Stimulated activated CD8-positive, alpha-beta memory T cell treated with anti-CD3 and anti-CD28 coated beads, Interleukin-12 subunit alpha, Interleukin-12 subunit beta, amount 100 ng/mL, for 4 hours (primary cell): ENCODE measurements at places on chromosomes 12 and 14.

DNA sequence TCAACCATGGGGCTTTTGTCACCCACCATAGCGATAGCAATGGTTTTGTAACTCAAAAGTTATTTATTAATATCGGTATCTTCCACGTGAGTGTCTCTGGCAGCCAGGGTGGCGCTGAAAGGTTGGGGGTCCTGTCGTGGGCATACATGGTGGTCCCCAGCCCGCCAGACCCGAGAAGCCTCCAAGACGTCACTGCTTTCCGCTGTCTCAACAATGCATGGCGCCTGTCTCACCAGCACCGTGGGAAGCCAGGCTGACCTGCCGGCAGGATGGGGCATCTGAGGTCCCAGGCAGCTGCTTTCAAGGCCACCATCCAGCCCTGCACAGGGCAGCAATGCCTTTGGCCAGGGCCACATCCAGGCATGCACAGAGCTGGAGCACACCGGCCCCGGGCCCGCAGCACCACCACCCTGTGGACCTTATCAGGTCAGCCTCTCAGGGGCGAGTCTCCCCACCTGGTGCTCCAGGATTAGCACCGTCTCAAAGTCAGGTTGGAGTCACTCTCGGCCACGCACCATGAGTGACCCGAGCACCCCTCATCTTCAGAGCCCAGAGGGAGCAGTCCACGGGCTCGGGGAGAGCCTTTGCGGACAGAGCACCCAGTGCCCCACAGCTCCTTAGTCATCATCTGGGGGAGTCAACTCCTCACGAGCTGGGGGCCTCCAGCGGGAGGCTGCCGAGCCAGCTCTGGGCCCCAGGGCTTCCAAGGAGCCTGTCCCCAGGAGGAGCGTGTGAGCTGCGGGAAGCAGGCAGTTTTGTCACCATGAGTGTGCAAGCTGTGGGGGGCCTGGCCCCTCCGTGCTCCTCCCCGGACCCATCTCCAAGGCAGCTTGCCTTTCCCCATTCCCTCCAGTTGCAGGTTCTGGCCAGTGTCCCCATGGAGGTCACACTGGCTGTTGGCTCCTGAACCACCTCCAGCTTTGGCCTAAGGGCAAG lies 14.6 kb upstream of the C14orf180 start:
- no peak for DNase-seq

GRCh38 chr12:62426089-62426488 lies 40.5 kb upstream of the MON2 start:
- DNase-seq = no peak

- no peak for DNase-seq
These were observed 197.8 kb downstream of the PTPRO start for GRCh38 chr12:15520083-15520482.

DNA sequence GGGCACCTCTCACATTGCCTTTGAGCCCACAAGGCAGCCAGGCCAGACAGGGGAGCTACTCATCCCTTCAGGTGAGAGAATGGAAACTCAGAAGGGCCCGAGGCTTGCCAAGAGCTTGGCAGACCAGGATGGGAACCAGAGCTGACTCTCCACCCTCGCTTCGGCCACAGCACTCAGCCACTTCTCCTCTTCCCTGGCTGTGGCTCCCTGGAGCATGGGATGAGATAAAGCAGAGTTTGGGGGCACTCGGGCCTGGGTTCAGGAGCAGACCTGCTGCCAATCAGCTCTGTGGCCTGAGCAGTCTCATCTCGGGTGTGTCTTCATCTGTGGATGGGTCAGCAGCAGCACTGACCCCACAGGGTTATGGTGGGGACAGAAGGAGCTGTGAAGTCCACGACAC lies 20.0 kb upstream of the CCDC85C start:
- no peak for DNase-seq

- no peak for DNase-seq
These were observed 131.1 kb downstream of the GCH1 start for GRCh38 chr14:54771411-54772027.

DNA sequence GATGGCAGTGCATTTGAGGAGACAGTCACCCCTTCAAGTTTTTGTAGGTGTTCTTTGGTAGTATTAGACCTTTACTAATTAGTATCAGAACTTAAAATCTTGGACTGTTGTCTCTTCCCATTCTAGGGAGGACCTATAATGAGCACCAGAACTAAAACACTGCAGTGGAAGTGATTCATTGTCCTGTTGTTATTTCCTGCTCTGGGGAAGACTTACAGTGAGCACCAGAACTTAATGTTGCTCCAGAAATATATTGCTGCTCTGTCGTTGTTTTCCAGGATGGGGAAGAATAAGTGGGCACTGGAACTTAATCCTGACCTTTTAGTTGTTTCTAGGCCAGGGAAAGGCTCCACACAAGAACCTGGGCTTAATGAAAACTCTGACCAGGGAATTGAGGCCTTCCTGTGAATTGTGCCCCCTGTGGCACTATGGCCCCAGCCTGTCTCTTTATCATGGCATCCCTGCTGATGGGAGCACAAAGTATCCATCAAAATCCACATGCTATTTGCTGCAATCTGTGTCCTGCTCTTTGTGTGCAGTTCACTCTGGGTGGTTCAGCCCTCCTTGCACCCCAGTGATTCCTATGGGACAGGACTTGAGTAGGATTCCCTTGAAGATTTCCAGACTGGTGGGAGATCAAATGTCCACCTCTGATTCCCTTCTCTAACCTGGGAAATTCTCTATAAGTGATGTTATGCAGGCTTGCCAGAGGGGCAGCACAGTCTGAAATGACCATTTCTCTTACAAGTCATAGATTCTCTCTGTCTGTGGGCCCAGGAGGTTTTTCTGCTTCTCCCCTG lies 175.8 kb downstream of the PAWR start:
- DNase-seq = no peak

DNA sequence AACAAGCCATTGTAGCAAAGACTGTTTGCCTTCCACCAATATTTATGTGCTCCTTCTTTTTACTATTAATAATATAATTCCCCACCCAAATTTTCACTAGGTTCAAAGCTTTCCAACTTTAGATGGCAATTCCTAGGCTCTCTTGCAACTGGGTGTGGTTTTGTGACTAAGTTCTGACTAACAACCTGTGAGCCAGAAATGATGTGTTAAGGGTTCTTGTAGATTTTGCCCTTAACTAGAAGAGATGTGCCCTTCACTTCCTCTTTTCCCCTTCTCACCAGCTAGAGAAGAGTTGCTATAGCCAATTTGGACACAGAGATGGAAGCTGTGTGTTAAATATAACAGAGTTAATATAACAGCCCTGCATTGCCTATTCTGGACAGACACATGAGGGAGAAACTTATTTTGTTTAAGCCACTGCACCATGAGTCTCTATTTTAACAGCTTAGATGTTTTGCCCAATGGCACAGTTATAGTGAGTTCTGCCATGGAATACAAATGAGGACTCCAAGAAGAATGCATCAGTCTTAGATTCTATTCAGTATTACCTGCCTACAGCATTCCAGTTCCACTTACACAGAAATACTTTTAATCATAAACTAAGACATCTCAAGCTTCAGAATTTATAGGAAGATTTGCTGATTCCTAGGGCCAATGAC lies 216.2 kb downstream of the DUSP6 start:
- no peak for DNase-seq

- DNase-seq = no peak
These were observed 167.1 kb downstream of the CRADD start for GRCh38 chr12:93844164-93844784.

- DNase-seq = no peak
These were observed 26.6 kb downstream of the FBXO34 start for GRCh38 chr14:55297611-55298499.

- no peak for DNase-seq
These were observed 960.3 kb downstream of the VRK1 start for GRCh38 chr14:97757491-97757890.

DNA sequence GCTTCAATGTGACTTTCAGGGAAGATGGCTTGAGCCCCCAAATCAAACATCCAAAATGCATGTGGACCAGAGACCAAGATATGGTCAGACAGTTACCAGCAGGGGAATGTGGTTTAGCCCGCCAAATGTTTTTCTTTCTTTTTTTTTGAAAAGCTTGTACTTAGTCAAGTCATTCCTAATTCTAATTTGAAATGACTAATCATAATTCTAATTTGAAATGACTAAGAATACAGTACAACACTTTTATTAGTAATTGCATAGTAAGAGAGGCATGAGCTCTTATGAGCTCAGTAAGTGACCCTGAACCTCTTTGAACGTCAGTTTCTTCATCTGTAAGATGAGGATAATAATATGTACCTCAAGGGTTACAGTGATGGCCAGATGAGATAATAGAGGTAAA lies 72.4 kb downstream of the HECTD4 start:
- no peak for DNase-seq

GRCh38 chr12:99605-100004 lies 33.0 kb downstream of the IQSEC3 start:
- no peak for DNase-seq

DNA sequence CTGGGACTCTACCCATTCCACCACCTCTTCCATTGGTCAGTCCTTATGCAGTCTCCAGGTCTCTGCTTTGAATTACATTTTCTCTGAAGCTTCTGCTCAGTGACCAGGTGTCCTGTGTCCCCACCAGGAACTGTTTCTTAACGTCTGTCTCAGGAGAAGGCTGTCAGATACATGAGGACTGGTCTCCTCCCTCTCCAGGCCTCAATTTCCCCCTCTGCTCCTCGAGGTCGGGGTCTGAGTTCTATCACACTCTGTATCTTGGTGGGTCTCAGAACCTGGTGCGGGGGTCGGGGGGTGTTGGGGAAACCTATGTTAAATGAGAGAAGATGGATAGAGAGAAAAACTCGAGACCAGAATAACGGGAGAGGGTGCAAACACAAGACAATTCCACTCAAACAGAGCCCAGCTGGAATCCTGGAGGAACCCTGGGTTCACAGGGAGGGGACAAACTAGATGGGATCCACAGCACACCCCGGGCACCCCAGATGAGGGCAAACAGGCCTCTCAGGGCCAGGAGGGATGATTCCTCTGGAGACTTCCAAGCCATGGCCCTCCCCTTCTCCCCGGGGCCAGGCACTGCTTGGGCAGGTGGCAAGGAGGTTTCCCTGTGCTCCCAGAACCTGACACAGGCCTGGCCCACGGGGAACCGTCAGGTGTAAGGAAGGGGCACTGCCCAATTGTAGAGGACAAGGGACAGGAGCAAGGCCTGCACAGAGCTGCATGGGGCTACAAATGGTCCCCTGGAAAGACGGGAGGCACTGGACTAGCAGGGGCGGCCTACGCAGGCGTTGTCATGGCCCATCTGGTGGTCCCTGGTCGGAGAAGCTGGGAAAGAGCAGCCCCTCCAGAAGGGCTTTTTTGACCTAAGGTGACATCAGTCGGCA lies 313.2 kb upstream of the DIO3 start:
- no peak for DNase-seq

- no peak for DNase-seq
These were observed 33.1 kb downstream of the FERMT2 start for GRCh38 chr14:52917735-52918134.

DNA sequence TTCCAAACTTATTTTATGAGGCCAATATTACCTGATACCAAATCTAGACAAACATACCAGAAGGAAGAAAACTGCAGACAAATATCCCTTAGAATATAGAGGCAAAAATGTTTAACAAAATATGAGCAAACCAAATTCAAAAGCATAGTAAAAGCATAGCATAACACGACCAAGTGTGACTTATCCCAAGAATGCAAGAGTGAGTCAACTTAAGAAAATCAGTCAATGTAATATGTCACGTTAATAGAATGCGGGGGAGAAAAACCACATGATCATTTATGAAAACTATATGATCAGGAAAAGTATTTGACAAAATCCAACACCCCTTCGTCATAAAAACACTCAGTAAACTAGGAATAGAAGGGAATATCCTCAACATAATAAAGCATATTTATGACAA lies 217.3 kb downstream of the ADGRD1 start:
- no peak for DNase-seq

DNA sequence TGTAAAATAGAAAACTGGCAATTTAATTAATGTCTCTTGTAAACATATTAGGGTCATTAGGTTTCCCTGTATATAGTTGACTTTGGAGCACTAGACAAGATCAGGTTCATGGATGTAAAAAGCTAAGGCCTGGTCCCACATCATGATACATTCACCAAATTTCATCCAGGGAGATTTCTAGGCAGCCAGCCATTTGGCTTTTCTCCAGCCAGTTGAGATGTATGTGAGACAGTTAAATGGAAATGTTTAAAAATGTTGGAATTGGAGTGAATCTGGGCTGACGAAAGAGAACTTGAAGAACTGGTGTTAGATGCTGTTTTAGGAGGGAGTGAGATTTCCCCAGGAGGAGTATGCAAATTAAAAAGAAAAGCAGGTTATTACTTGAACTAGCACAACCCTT lies 41.8 kb upstream of the CLEC14A start:
- DNase-seq = no peak

GRCh38 chr12:124792156-124792555 lies 71.5 kb downstream of the SCARB1 start:
- no peak for DNase-seq
